ENCODE measurements at places on chromosomes 1 and 21. TPM values are rescaled to one million over a fixed set of nuclear protein-coding genes. Genes with fewer than 3 reads are reported as not detected.

Gene SFN
- polyA plus RNA-seq: 0.58 TPM

Gene BRINP3
- 4.0 TPM for polyA plus RNA-seq

Gene FMO2
- polyA plus RNA-seq: 1.8 TPM

Gene PERM1
- polyA plus RNA-seq: 0.37 TPM

All from right renal pelvis (tissue), 4 donors.